Small intestine (tissue), 16 donors: ENCODE measurements at places on chromosomes 12 and 14. TPM values are rescaled to one million over a fixed set of nuclear protein-coding genes. Genes with fewer than 3 reads are reported as not detected.

EIF5 gene
- 148 TPM for polyA plus RNA-seq

AVPR1A gene
- 0.25 TPM for polyA plus RNA-seq

AICDA gene
- polyA plus RNA-seq, result 0.31 TPM

DNA sequence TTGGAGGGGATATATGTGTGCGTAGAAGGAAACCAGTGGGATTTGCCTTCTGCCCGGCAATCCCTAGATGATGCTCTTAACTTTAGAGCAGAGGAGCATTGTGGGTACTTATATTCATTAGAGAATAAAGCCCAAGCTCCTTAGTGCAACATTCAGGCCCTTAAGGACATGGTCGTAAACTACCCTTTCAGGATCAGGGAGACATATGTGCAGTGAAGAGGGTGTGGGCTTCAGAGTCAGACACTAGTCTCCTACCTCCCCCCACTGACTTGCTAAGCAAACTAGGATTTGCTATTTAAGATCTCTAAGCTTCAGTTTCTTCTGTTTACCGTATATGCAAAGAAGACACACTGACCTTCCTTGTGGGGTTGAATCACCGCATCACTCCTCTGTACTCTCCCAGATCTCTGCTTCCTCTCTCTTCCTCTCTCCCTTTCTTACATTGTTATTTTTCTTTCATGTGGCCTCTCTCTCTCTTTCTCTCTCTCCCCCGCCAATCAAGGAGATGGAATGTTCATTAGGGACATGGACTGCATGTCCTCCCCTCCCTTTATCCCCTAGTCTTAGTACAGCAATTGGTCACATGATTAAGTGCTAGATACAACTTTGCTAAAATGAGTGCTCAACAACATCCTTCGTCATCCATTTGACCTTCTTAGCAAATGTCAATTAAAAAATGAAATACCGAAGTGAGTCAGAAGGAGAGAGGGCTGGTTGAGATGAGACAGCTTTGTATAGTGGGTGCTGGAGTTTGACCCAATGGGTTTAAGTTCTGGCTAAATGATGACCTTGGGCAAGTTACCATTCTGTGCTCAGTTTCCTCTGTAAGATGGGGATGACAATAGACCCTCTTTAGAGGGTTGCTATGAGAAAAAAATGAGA is 91.7 kb downstream of the TMX1 start:
- DNase-seq, result no peak

- DNase-seq, result no peak
Observed at GRCh38 chr14:88798156-88798555, 5.4 kb upstream of the EML5 start.

DNA sequence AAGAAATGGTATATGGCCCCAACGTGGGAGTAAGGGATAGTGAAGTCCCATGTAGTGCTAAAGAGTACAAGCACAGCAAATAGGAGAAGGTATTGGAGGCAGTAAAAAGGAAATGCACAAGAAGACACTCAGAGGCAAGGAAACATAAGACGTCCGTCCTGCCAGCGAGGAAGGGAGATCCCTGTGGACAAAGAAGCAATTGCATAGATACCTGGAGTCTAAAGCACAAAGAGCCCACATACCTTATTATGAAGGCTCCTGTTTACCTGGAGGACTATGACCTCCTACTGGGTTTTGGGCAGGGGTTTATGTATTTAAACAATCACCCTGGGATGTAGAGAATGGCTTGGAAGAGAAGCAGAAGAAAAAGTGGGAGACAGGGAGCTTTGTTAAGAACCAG is 341.2 kb upstream of the DCN start:
- no peak for DNase-seq

GRCh38 chr14:65304963-65305362 is 107.6 kb upstream of the FUT8 start:
- no peak for DNase-seq

GRCh38 chr14:59159169-59159568 is 29.3 kb upstream of the DAAM1 start:
- DNase-seq, result no peak

DNA sequence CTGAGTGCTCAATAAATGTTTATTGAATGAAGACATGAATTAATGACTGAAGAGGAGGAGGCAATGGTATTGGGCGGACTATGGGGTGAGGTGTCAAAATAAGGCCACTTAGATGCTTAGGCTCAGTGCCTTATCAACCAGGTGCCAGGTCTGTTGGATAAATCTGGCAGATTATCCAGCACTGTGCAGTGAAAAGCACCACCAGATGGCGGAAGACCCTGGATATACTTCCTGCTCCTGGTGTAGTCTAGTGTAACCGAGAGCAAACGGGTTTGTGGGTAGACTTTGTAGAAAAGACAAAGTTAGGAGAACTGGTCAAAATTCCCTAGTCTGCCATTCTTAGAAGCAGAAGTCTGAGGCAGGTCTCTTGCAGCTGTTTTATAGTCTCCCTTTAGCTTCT is 306.3 kb downstream of the ATP23 start:
- DNase-seq, result no peak

DNA sequence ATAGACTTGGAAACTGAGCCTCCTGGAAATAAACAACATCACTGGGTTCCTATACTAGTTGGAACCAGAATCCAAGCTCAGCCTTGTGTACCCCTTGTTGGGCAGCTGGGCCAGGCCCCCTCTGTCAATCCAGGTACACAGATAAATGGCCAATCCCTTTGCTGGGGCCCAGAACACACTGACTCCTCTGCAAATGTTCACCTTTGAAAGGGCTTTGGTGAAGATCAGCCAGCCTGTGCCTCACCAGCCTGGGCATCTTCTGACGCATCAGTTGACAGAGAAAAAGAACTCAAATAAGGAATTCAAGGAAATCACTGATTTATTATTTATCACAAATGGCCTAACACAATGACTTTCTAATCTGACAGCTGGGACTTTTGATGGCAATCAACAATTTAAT is 1090.2 kb downstream of the BCL11B start:
- DNase-seq, result no peak

- DNase-seq, result no peak
Observed at GRCh38 chr12:23906329-23906728, 43.1 kb downstream of the SOX5 start.

DNA sequence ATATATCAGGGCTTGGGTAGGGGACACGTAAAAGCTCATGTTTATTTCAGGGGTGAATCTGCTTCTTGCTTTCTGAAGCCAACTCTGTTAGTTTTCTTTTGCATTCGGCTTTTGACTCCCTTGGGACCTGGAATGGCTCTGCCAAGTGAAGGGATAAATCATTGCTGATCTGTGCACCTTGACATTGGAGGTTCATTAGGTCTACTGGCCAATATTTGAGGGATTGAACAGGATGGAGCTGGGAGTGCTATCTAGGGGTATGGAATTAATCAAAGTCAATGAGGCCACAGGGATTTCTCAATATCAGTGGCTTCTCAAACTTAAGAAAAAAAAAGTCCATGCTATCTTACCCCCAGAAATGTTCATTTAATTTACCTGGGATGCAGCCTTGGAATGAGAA is 203.5 kb upstream of the RMST start:
- DNase-seq, result no peak
